ENCODE measurements at places on chromosomes 7 and 10.

DNA sequence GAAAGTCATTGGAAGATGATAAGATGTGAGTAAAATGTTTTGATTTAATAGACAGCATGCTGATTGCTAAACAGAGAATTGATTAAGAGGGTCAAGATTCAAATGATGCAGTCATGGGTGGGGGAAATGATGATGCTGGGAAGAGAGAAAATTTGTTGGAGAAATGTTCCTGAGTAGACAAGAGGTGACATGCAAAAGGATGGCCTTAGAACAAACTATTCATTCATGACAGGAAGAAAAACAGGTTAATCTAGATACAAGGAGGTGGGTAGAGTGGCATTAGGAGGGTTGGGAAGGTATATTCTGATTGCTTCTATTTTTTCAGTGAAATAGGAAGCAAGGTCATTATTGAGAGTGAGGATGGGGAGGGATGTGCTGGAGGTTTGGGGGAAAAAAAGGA lies 146.7 kb downstream of the SEM1 start:
- no peak for DNase-seq

GRCh38 chr7:103348452-103348851 lies 1.0 kb downstream of the PSMC2 start:
- DNase-seq: no peak

- DNase-seq: no peak
Measured at GRCh38 chr7:124276005-124276622, 243.2 kb upstream of the TMEM229A start.

- no peak for DNase-seq
Measured at GRCh38 chr10:37125191-37125732, at the start of gene ANKRD30A. Gene ANKRD30A (plus strand): TSS chr10:37125598. CDS start chr10:37125788, 190 bp downstream.

DNA sequence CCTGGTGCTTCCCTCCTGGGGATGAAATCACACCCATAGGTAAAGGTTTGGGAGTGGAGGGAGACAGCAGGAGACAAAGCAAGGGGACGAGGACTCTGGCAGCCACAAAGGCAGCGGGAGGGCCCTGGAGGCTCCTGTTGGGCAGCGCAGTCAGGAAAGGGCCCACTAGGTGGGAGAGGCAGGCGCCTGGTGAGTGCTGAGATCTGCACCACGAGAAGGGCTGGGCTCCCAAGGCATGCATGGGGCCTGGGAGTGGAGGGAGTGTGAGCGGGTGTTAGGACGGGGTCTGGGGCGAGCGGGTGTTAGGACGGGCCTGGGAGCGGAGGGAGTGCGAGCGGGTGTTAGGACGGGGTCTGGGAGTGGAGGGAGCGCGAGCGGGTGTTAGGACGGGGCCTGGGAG lies 13.0 kb downstream of the GET4 start:
- no peak for DNase-seq

Data from NCI-H187 treated with DMSO at 0.1 percent for 48 hours (cell line).